Amniotic epithelial cell (primary cell): ENCODE measurements at places on chromosomes 7 and 10.

- no peak for DNase-seq
Observed at GRCh38 chr7:115864082-115864481, 166.5 kb downstream of the TFEC start.

DNA sequence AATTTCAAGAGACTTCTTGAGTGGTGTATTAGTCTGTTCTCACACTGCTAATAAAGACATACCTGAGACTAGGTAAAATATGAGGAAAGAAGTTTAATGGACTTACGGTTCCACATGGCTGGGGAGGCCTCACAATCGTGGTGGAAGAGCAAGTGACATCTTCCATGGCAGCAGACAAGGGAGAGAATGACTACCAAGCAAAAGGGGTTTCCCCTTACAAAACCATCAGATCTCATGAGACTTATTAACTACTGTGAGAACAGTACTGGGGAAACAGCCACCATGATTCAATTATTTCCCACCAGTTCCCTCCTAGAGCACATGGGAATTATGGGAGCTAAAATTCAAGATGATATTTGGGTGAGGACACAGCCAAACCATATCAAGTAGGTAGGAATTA, 150.5 kb downstream of the PCDH15 start:
- DNase-seq: no peak

GRCh38 chr10:24762966-24763623, 39.4 kb upstream of the ARHGAP21 start:
- DNase-seq: peak; percentile 31

- no peak for DNase-seq
Observed at GRCh38 chr7:84245835-84246234, 51.2 kb upstream of the SEMA3A start.

GRCh38 chr10:593421-593820, 96.0 kb downstream of the DIP2C start:
- no peak for DNase-seq

GRCh38 chr7:93883078-93883916, 7.3 kb downstream of the TFPI2 start:
- no peak for DNase-seq

DNA sequence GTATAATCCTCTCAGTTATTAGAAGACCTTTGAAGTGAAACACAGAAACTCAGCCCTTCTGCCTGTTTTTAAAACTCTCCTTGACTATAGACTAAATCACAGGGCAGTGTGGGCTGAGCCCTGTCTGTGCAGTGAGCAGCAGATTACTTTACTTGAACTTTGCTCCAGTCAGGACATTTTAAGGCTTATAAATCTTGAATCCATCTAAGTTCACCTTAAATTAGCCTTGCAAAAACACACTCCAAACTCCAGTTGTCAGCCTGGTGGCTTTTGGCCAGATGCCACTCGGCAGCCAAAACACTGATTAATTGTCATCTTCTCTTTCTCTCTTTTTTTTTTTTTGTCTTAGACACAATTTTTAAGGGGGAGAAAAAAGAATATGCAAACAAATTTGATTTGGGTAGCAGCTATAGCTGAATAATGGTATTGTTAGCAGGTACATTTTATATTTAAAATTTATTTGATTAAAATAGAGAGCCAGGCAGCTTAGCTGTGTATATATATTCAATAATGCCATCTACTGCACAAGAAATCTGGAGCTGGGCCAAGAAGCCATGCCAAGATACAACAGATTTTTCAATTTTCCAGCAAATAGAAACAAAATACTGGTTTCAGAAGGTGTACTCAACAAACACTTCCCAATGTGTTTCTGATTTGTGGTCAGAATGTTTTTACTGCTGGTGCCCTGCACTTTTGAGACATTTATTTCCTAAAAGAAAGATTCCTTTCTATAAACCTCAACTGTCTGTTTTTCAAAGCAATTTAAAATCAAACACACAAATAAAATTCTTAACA, 247.7 kb downstream of the TFEC start:
- peak; percentile 7 for DNase-seq

GRCh38 chr10:63549810-63550209, 28.6 kb downstream of the REEP3 start:
- peak; percentile 57 for DNase-seq

- no peak for DNase-seq
Observed at GRCh38 chr7:14309432-14309831, 320.0 kb upstream of the ETV1 start.

- DNase-seq: no peak
Observed at GRCh38 chr10:31062856-31063255, 31.2 kb upstream of the ZNF438 start.

DNA sequence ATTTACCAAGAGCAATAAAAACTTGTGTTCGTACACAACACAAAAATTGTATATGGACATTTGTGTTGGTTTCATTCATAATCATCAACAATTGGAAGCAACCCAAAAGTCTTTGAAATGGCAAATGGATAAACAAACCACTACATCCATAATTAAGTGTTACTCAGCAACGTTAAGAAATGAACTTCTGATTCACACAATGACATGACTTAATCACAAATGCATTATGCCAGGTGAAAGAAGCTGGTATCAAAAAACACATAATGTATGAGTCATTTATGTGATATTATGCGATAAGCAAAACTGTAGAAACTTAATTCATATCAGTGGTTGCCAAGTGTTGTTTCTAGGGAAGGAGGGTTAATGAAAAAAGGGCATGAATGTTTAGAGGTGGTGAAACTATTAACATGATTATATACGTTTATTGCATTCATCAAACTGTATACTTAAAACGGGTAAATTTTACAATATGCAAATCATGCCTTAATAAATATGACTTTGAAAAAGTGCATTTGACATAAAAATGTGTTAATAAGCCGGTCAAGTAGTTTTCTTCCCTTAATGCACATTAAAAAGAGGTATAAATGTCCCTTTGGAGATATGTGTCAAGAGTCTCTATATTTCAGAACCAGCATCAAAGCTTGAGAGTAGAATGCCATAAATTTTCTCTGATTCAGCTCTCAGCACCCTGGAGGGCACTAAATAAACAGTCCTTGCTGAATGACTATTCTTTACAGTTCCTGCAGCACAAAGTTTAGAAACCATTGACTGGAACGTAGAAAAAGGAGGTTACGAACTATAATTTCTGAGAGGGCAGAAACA, 84.8 kb upstream of the GRM3 start:
- no peak for DNase-seq
